ENCODE measurements at places on chromosomes 16 and 17.
A peak's percentile ranks its signal among the peaks of the same experiment; 100 is the strongest.

GRCh38 chr16:27414788-27415431 is 12.9 kb downstream of the IL21R start:
- no peak for DNase-seq

DNA sequence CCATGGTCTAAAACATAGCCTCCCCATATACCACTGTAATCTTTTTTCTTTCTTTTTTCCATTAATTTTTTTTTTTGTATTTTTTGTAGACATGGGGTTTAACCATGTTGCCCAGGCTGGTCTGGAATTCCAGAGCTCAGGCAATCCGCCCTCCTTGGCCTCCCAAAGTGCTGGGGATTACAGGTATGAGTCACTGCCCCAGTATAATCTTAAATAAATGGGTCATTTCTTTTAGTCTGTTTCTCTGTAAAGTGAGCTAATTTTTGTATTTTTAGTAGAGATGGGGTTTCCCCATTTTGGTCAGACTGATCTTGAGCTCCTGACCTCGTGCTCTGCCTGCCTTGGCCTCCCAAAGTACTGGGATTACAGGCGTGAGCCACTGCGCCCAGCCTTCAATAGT is 5.7 kb upstream of the NME1 start:
- DNase-seq = no peak

DNA sequence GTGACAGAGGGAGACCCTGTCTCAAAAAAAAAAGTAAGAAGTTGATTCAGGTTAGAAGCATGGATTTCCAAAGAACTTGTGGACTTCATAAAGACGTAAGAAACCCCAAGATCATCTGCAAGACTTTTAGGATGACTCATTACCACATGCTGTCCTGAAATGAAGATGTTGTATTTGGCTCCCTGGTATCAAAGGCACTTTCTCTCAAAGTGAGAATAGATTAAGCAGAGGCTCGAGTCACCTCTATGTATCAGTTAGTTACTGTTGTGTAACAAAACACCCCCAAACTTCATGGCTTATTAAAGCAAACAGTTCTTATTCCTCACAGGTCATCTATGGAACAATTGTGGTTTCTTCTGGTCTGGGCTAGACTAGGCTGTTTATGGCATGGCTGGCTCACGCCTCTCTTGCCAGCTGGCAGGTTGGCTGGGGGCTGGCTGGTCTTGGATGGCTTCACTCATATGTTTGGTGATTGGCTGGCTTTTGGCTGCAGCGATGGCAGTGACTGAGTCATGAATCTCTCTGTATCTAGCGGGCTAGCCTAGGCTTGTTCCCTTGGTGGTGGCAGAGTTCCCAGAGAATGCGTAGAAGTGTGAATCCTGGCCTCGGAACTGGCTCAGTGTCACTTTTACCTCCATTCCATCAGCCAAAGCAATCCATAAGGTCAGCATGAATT is 60.4 kb upstream of the MSI2 start:
- no peak for DNase-seq

DNA sequence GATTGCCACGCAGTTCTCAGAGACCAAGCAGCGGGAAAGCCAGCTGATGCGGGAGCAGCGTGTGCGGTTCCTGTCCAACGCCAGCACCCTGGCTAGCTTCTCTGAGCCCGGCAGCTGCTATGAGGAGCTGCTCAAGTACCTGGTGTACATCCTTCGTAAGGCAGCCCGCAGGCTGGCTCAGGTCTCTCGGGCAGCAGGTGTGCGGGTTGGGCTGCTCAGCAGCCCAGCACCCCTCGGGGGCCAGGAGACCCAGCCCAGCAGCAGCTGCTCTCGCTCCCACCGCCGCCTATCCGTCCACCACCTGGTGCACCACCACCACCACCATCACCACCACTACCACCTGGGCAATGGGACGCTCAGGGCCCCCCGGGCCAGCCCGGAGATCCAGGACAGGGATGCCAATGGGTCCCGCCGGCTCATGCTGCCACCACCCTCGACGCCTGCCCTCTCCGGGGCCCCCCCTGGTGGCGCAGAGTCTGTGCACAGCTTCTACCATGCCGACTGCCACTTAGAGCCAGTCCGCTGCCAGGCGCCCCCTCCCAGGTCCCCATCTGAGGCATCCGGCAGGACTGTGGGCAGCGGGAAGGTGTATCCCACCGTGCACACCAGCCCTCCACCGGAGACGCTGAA is 15.2 kb downstream of the CACNA1G start:
- DNase-seq = no peak

GRCh38 chr16:74186561-74186971 is 110.0 kb upstream of the PSMD7 start:
- DNase-seq = no peak

DNA sequence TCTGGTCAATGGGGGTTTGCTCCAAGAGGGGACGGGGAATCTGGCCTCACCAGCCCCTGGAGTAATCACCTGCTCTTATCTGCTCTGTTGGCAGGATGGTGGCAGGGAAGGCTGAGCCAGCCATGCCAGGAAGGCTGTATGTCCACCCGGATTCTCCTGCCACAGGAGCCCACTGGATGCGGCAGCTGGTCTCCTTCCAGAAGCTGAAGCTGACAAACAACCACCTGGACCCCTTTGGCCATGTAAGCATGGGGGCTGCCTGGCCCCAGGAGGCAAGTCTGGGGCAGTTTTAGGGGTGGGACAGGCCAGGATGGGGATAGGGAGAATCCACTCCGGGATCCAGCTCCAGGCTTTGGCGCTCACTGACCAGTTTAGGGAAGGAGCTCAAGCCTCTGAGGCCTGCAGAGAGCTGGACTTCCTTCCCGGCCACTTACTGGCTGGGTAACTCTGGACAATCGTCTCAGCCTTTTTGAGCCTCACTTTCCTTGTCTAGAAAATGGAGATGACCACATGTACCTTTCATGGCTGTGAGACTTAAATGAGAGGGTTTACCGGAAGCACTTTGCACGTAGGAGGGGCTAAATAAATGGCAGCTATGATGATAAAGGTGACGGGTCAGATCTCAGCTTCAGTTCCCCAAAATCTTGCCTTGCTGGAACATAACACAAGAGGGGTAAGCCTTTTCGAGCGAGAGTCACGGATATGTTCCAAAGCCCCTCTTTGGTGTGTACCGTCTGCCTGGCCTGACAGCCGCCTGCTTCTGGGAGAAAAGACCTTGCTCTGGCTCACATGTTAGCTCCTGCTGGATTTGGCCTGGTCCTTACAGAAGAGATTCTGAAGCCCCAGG is 15.4 kb downstream of the TBX4 start:
- DNase-seq = no peak

DNA sequence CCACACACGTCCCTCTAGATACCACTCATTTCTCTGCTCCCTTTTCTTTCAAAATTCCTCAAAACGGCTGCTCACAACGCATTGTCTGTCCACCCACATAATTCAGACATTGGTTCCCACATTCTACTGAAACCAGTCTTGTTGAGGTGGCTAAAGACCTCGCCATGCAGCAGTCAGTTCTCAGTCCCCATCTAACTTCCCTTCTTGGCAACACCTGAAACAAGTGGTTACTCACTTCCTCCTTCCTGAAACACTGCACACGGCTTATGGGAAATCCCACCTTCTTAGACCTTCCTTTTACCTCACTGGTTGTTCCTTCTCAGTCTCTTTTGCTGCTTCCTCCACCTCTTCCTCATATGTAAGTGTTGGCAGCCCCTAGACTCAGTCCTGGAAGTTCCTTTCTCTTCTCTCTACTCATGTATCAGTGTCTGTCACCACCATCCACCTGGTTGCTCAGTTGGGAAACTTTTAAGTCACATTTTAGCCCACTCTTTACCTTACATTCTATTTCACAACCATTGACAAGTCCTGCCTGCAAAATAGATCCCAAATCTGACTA is 277.1 kb downstream of the CEP112 start:
- DNase-seq = no peak

- no peak for DNase-seq
Measured at GRCh38 chr16:7964167-7964566, 626.1 kb downstream of the TMEM114 start.

DNA sequence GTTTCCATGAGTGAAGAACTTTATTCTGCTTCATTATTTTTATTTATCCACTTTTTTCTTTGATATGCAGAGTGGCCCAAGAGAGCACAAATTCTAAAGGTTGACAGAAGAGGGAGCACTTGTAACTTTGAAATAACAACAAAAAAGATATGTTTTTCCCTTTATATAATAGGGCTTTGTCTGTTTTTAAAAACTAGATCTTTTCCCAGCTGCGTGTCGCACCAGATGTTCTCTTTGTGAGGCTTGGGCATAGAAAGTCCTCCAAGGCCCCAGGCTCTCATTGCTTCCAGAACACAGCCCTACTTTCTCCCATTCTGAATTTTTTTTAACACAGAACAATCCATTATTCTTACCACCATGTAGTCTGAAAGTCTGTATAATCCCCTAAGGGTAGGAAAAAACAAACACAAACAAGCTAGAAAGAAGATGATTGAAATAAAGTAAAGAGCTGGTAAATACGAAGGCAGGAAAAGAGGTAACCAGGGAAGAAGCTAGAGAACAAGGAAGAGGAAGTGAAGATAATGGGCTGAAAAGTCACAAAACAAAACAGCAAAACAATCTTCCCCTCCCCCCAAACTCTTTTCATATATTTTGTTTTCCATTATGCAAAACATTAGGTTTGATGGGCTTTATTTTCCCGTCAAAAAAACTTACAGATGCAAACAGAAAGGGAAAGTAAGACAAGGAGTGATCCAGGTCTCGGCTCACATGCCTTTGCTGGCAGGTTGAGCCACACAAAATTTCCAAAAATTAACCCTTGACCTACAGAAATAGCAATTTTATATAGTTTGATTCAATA is 160.4 kb downstream of the ABCA8 start:
- no peak for DNase-seq

GRCh38 chr17:82931699-82932517 is 92.1 kb upstream of the ZNF750 start:
- DNase-seq = no peak

DNA sequence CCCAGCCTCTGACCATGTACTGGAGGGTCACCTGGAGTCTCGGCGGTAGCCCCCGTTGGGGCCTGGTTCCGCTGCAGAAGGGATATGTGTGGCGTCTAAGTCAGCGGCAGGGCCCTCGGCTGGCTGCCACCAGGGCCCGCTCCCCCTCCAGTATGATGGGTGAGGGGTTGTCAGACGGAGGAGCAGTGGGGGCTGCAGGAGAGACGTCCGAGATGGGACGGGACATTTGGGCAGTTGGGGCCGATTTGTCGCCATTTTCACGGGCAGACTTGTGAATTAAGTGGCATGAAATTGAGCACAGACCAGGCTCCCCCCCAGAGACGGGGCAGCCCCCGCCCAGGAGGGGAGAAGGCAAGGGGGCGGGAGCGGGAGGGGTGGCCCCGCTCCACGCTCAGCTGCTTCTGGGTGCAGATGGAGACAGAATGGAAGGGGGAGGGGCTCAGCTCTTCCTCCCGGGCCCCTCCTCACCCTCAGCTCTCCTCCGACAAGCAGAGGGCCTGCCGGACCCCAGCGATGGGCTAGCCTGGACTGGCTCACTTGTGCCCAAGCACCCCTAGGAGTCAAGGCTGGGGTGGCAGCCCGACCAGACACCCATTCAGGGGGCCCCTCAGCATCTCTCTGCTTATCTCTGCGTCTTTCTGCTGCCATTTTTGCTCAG is 52.7 kb upstream of the LHX1 start:
- DNase-seq = no peak

DNA sequence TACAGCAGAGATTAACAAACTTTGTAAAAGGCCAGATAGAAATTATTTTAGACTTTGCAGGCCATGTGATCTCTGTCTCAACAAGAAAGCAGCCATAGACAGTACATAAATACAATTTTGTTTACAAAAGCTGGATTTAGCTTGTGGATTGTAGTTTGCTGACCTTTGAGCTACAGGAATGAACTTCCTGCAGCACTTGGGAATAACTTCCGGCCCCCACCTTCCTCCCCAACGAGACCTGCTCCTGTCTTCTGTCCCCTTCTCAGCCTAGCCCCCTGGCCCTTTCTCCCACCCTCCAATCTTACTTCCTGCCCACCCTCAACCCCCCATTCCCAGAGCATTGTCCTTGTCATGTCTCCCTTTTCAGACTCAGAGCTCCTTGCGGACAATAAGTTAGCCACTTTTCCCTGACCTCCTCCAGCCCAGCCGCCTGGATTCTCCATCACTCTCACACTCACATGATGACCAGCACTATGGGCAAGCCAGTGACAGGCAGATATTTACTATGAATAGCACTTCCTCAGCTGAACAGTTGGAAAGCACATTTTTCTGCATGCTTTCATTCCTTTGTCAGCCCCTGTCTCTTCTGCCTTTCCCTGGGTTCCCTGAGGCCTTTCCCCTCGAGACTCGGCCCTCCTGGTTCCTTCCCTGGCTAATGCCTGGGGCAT is 27.6 kb upstream of the DLX3 start:
- DNase-seq = no peak

- DNase-seq = no peak
Measured at GRCh38 chr16:71526111-71526631, at the start of gene CHST4. CHST4 (plus strand) TSS chr16:71526426; CDS start chr16:71536678, 10,252 bp downstream.

- DNase-seq = peak; percentile 67
Measured at GRCh38 chr17:19502517-19502916, 31.1 kb upstream of the SLC47A1 start.

DNA sequence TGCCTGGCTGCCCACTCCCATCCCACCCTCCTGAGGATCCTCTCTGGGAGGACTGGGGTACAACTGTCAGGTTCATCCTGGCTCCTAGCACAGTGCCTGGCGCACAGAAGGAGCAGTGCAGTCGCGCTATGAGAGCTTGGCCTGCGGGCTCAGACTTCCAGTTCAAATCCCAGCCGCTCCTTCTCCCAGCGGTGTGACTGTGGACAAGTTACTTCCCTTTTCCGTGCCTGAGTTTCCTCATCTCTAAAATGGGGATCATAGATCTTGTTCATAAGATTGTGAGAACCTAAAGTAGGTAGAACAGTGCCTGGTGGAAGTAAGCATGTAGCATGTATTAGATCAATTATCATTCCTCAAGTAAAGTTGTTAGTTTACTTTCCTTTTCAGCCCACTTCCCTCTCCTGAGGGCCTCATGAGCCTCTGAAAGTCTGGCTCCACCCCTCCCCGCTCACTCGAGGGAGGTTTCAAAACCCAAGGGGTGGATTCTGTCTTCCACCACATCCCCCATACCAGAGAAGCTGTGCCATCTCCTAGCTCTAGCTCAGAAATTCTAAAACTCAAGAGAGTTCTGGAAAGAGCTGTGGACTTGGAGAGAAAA is 19.9 kb upstream of the COL1A1 start:
- no peak for DNase-seq

DNA sequence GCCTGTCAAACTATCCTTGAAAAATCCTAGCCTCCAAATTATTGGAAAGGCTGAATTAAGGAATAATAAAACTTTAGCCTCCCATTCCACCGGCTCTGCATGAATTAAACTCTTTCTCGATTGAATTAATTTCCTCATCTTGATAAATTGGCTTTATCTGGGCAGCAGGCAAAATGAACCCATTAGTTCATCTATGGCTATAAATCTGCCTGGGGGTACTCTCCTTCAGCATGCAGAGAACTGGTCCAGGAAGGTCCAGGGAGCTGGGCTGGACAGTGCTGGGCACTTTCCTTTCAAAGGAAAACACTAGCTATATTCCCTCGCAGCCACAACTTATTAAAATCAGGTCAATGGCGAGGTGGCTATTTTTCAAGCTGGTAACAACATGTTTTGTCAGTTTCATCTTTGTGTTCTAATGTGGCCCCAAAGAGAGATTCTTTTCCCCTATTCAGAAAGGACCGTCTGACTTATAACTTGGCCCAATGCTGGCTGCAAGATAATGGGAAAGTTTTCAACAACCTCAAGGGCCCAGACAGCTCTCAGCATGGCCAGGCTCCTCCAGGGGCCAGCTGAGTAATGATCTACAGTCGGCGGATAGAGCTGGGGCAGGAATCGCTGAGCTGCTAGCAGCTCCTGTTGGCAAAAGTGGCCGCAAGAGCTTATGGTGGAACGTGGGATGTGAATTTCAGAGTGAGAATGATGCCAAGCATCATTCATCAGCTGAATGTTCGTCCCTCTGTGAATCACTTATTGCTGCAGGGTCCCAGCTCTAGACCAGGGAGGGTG is 326.9 kb downstream of the SLC39A11 start:
- no peak for DNase-seq
